Nucleus accumbens (tissue), 56 donors: ENCODE measurements at places on chromosomes 4 and X.

DNA sequence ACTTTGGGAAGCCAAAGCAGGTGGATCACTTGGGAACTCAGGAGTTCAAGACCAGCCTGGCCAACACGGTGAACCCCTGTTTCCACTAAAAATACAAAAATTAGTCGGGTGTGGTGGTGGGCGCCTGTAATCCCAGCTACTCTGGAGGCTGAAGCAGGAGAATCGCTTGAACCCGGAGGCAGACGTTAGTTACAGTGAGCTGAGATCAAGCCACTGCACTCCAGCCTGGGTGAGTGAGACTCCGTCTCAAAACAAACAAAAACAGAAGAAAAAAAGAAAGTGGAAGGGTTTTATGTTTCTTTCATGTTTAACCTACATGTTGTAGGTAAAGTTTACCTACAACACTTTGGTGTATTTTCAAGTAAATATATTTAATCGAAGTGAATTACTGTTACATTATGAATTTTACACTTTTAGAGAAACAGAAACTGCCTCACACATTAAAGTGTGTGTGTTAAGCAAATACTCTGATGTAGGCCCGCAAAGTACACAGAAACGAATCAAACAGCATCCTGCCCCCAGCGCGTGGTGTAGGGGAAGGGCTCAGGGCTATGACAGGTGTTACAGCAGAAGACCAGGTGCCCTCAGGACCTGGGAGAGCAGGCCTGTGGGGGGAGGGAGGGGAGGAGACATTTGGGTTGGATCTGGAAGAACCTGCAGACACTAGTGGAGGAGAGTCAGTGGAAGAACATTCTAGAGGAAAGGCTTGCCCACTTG lies 39.0 kb downstream of the PTTG2 start:
- DNase-seq: no peak

DNA sequence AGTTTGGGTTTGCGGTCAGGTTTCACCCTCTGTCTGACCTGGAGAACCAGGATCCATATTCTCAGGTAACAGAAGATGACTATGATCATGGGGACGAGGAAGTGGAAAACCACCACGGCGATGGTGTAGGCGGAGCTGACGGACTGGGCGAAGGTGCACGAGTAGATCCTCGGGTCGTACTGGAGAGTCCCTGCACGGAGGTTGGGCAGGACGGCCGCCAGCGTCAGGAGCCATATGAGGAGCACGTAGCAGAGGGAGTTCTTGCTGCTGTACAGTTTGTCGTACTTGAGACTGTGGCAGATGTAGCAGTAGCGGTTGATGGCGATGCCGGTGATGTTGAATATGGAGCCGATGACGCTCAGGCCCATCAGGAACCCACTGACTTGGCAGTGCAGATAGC lies 21.3 kb downstream of the MTNR1A start:
- no peak for DNase-seq

GRCh38 chr4:5157791-5158770 lies 106.8 kb downstream of the STK32B start:
- no peak for DNase-seq

DNA sequence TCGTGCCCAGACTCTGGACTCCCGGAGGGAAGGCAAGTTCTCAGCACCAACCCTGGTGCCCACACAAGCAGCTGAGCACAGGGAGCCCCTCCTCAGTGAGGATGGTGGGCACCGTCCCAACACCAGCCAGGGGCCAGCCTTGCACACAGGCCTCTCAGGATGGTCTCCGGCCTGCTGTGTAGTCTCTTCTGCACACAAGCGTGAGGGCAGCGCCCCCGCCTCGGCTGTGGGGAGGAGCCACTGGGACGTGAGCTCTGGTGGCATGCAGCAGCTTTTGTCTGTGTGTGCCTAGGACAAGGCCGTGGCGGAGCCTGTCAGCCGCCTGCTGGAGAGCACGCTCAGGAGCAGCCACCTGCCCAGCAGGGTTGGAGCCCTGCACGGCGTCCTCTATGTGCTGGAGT lies 16.1 kb upstream of the MSANTD1 start:
- DNase-seq: no peak

- no peak for DNase-seq
These were observed 81.1 kb downstream of the FRAS1 start for GRCh38 chr4:78138252-78138651.

GRCh38 chrX:41824551-41824950 lies 98.8 kb downstream of the CASK start:
- DNase-seq: no peak

GRCh38 chrX:65607070-65607742 lies 60.2 kb upstream of the MSN start:
- DNase-seq: no peak
